ENCODE measurements at places on chromosomes 1 and 21.
A peak's percentile ranks its signal among the peaks of the same experiment; 100 is the strongest.

DNA sequence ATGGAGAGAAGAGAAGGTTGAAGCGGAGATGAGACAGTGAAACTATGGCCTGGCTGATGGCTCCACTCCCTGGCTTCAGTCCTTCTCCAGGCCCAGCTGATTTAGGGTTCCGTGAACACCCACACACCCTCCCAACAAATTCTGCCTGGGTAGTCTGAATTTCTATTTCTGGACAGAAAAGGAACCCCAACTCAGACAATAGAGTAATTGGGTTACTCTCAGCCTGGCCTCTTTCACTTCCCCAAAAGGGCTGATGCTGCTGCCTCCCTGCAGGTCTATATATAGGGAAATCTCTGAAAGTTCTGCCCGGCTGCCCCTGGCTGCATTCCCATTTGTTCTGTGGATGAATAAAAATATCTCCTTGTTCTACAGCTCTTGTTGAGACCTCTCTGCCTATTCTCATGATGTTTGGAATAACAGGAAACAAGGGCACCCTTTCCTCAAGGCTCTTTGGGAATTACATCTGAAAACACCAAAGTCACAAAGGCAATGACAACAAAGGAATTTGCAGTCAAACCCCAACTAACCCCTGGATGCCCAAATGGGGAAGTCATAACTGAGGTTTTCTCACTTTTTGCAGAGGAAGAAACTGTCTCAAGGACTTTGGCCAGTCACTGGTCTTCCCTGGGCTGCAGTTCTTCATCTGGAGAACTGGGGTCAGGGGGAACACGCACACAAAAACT, 11.4 kb upstream of the ZSCAN20 start:
- no peak for DNase-seq

DNA sequence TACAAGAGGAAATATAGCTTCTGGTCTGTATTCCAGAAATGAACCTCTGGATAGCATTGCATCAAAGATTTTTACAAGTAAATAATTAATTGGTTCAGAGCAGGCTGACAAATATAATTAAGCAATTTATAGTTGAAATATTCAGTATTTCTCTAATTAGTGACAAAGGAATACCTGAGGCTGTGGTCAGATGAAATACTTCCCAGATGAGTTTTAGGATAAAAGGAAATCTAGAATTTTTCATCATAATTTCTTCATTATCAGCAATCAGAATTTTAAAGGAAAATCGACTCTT, 112.8 kb downstream of the NEK7 start:
- no peak for DNase-seq

GRCh38 chr1:91846007-91846638, 39.8 kb downstream of the TGFBR3 start:
- no peak for DNase-seq

DNA sequence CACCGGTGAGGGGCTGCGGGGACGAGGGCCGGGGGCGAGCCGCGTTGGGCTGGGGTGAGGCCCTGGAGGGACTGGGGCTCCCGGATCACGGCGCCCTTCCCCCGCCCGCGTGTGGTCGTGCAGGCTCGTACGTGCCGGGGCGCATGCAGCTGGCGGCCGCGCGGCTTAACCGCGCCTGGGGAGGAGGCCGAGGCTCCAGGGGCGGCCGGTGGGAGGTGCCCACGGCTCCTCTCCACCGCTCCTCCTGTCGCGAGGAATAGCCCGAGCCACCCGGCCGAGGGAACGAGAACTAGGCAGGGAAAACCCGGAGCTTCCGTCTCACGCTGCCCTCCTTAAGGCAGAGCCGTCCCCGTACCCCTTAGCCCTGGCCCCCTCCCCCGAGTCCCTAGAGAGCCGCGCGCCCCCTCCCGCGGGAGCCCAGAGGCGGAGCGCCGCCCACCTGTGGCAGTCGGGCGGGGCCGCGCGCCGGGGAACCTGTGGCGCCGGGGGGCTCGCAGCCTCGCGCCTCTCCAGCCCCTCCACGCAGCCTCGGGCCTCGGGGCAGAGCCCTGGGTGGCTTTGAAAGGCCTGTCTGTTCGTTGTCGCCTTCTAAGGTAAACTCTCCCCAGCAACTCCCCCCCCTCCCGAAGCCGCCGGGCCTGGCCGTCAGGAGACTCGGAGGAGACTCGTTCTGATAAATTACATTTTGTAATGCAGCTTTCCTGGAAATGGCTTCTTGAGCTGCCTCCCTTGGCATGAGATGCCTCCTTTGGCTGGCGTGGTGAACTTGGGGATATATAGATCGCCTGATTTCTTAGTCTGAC, 746 bp downstream of the AK4 start:
- peak; percentile 46 for DNase-seq

DNA sequence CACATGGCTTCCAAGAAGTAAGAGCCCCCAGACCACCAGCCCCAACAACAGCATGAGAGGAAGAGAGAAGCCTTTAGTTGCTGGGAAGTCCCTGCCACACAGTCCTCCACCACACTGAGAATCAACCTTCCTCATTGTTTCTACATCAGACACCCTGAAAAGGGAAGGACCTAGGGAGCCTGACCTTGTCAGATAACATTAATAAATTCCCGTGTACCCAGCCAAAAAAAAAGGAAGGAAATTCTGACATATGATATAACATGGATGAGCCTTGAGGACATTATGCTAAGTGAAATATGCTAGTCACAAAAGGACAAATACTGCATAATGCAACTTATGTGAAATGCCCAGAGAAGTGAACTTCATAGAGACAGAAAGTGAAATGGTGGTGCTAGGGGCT, 65.6 kb upstream of the ARHGAP29 start:
- DNase-seq: peak; percentile 56
